Activated CD8-positive, alpha-beta memory T cell treated with anti-CD3 and anti-CD28 coated beads for 24 hours (primary cell): ENCODE measurements at places on chromosomes 2 and 18.

DNA sequence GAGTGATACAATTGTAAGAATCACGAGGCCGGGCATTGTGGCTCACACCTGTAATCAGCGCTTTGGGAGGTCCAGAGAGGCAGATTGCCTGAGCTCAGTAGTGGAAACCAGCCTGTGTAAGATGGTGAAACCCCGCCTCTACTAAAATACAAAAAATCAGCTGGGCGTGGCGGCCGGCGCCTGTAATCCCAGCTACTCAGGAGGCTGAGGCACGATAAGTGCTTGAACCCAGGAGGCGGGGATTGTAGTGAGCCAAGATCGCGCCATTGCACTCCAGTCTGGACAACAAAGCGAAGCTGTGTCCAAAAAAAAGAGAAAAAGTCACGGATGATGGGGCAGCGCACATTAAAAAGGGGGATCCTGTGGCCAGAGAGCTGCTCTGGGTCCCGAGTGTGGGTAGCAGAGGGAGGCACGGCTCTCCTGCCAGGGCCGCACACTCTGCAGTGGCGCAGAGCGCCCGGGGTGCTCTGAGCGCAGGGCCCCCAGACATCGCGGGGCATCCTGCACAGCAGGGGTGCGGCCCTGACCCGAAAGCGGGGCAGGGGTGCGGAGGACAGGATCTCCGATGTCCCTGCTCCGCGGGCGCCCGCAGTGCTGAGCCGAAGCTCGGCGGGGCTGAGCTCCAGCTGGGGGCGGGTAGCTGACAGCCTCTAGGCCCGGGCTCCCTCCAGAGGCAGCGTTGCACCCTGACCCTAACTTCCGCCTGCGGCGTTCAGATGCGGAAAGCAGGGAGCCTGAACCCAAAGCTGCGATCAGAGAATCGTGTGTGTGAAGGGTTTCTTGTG lies 30.4 kb upstream of the RAB6D start:
- no peak for DNase-seq

- no peak for DNase-seq
Observed at GRCh38 chr2:152510621-152511020, 175.6 kb downstream of the FMNL2 start.

- no peak for DNase-seq
Observed at GRCh38 chr2:205054789-205055188, 509.5 kb downstream of the PARD3B start.

DNA sequence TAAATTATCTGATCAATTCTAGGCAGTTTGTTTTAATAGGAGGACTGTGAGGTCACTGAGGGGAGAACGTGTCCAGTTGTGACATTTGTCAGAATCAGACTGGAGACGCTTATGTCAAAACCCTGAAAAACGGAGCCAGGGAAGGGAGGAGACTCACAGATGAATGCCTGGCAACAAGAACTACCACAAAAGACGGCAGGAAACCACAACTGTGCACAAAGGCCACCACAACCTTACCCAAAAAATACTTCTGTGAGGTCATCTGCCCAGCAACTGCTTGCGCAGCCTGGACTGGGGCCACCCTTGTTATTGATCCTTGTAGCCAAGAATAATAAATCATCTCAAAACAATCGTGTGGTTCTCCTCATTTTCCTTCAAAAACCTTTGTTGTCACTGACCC lies 173.0 kb upstream of the ALKAL2 start:
- no peak for DNase-seq

GRCh38 chr2:184316921-184317320 lies 281.4 kb upstream of the ZNF804A start:
- DNase-seq: no peak

GRCh38 chr2:136322428-136322827 lies 204.5 kb upstream of the CXCR4 start:
- no peak for DNase-seq

DNA sequence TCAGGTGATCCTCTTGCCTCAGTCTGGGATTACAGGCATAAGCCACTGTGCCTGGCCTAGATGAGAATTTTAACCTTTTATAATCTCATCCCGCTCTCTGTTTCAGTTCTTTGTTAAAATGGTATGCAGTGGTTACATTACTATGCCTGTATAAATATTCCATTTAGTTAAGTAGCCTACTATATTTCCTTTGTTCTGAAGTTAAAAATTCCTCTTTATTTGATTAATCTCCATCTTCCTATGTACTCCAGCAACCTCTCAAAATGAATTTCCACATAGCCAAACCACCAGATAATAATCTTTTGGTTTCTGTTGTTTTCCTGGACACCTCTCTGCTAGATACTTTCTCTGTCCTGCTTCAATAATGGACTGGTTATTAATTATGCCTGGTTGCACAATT lies 15.8 kb downstream of the RAB10 start:
- no peak for DNase-seq

DNA sequence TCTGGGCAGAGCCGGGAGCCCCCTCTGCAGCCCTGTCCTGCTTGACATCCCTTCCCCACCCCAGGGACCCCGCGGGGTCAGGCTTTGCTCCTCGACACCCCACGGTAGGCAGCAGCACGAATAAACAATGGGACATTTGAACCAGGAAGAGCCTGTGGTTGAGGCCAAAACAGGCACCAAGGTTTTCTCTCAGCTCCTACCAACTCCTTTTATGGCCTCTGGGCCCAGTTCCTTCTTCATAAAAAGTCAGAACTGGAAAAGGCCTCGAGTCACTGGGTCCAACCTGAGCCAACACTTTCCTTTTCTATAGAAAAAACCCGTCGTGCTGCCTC lies 20.6 kb downstream of the TEX44 start:
- no peak for DNase-seq

DNA sequence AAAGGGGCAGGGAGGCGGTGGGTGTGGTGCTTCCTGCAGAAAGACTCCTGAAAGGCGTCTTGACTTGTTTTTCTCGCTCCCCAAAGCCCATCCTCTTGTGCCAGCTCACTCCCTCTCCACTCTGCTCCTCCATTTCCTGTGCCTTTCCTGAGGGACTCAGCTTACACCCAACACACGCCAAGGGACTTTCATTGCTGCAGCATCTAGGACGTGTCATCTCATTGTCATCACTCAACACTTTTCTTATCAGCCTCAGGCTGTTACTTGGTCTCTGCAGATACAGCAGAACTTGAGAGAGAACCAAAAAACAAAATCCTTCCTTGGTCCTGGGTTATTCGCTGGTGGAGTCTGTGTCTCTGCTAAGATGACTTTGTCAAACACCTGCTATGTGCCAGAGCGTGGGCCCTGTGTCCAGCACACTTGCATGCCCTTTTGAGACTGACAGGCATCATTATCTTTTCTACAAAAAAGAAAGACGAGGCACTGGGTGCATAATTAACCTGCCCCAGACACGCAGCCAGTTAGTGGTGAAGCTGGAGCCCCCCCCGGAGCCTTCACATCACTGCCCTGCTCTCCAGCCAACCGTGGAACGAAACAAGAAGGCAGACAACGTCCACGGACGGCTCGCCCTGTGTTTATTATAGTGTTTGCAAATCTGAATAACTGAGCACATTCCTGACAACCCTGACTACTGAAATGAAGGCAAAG lies 261.7 kb upstream of the HDAC4 start:
- DNase-seq: peak; percentile 37

DNA sequence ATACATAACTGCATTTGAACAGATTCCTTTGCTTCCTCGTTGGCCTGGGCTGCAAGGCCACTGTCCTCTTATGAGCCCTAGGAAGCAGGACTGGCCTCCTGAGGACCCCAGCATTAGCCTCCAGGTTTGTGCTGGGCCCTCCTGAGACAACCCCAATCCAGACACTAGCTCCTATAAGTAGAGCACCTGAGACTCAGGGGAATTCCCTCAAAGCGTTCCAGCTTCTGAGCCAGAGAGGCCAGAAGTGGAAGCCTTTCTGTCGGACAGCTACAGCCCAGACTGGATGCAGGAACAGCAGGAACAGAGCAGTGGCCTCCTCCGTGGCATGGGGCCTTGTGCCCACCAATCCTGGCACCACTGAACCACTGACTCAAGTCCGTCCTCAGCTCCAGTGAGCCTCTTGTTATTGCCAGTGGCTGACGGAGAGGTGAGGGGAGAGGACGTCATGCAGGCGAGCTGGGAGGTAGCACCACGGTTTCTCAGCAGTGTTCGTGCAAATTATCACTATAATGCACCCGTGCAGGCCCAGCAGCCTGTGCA lies 67.2 kb downstream of the NPAS2 start:
- DNase-seq: no peak

- DNase-seq: no peak
Observed at GRCh38 chr2:96105152-96105915, 11.0 kb downstream of the ADRA2B start.

DNA sequence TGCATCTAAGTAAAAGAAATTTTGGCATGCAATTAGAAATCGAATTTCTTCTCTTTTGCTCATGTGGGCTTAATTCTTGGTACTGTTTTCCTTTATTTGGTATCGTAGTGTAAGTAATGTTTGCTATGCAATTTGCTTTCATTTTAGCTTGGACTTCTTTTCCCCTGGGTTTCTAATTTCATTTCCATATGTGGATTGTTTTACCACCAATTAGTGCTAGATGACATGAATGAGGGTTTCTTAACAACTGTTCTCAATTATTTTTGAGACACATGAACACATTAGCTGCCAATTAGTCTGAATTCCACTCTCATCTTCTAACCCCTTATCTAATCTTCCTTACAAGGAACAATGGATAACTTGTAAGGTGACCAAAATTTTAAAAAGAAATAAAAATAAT lies 1047.2 kb upstream of the PIK3C3 start:
- DNase-seq: no peak

DNA sequence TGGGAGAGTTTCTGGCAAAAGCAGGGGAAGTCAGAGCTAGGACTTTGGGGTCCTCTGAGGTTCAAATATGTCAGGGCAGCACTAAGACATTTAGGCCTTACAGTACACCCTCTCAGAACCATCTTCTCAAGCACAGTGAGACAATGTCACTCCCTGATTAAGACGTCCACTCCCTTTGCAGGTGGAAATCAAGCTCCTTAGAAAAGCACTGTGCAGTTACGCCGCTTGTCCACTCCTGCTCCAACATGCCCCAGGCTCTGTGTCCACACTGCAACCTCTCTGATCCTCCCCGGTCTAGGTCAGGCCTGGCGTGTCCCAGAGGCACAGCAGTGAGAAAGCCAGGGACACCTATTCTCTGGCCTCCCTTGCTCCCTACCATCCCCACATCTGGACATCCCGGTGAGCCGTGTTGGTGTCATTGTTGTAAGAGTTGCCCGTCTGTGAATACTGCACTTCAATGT lies 528.6 kb upstream of the ID2 start:
- no peak for DNase-seq
